ENCODE measurements at places on chromosomes 12 and 14. TPM values are rescaled to one million over a fixed set of nuclear protein-coding genes. Genes with fewer than 3 reads are reported as not detected.

Gene BDKRB1
- 0.36 TPM for total RNA-seq

DNA sequence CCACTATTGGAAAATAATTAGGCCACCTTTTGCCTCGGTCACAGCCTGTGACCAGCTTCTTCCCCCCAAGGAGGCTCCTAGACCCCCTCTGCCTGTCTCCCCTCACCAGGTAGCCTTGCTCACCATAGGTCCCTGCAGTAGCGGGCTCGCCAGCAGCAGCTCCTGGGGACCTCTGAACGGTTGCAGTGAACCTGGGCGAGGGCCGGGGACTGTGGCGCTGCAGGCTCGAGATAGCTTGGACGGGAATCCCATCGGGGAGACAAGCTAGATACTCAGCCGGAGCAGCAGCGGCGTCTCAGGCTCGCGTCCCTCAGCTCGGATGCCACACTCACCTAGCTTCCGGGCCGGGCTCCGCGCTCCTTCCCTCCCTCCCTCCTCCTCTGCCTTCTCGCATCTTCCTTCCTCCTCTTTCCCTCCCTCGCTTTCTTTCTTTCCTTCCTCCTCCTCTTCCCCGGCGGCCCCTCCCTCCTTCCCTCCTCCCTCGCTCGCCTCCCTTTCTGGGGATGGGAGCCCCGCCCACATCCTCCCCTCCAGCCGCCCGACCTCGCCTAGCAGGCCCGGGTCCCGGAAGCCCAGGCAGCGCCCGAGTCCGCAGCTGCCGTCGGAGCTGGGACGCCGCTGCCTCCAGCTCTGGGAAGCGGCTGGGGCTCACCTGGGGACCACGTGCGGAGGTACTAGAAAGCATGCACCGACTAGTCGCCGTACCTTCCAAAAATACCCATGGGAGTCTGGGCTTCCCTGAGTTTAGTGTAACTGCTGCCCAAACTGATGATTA lies at the start of gene BMP4:
TSS of gene BMP4 (minus strand) at position 399 of the 775 bp plus-strand sequence. CDS start 4,603 bp downstream, outside the sequence.
- peak; percentile 95 for DNase-seq

DNA sequence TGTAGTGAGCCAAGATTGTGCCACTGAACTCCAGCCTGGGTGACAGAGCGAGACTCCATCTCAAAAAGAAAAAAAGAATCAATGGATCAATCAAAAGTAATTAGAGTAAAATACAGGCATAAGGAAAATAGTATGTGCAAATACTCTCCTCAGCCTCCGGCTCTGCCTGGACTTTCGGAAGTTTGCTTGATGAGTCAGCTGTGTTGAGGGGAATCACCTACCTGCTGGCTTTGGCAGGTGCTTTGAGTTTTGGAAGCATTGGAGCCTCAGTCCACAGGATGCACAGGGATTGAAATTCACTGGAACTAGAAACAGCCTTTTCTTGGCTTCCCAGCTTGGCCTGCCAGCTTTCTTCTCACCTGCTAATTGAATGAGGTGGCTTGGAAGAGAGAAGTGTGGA lies 268.2 kb downstream of the PCNX1 start:
- DNase-seq: no peak

GRCh38 chr12:79121486-79121885 lies 256.9 kb downstream of the SYT1 start:
- DNase-seq: no peak

All from sigmoid colon (tissue), 7 donors.